ENCODE measurements at places on chromosomes 5 and 9.

DNA sequence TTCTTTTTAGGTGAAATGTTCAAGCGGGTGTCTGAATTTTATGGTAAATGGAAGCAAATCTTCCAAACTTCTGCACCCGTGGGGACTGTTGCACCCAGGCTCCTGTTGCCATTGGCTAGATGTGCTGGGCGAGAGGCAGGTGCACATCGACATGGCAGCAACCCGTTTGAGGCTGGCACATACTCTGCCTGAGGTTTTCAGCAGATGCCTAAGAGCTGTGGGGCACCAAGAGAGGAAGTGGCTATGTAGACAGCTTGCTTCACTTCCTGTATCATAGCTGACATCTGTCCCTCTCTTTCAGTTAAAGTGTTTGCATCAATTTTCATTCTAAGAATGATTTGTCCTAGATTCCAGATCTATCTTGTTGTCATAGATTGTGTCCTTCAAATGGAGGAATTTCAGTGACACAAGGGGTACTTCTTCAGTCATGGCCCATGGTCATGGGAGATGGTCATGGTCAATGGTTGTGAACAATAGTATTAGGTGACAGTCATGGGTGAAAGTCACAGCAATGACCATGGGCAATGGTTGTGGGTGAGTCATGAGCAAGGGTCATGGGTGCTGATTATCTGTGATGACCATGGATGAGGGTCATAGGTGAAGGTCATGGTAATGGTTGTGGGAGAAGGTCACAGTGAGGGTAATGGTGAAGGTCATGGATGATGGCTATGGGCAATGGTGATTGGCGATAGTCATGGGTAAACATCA, 115.1 kb upstream of the IRX4 start:
- DNase-seq: no peak

- DNase-seq: no peak
Observed at GRCh38 chr5:55134053-55134722, 25.8 kb upstream of the GPX8 start.

GRCh38 chr5:129857116-129857515, 47.1 kb upstream of the CHSY3 start:
- DNase-seq: no peak

DNA sequence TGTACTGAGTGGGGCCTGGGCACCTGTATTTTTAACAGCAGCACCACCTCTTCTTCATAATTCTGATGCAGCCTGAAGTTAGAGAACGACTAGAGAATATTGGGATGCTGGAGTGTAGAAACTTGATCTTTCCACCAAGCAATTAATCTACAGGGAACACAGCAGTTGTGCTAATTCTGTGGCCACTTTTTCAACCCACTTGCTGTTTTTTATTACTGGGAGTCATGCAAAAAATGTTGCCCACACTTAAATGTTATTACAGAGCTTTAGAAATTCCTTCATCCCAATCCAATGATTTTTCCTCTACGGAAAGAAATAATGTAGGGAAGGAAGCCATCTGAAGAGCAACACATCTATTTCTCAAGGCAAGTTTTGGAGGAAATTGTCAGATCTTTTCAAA, 190.9 kb upstream of the TUT7 start:
- DNase-seq: no peak

GRCh38 chr5:14039063-14039462, 94.6 kb upstream of the DNAH5 start:
- DNase-seq: no peak

GRCh38 chr5:1133510-1134201, 21.8 kb upstream of the SLC12A7 start:
- DNase-seq: no peak

GRCh38 chr9:128921881-128922763, 1.3 kb downstream of the PHYHD1 start:
- DNase-seq: no peak

DNA sequence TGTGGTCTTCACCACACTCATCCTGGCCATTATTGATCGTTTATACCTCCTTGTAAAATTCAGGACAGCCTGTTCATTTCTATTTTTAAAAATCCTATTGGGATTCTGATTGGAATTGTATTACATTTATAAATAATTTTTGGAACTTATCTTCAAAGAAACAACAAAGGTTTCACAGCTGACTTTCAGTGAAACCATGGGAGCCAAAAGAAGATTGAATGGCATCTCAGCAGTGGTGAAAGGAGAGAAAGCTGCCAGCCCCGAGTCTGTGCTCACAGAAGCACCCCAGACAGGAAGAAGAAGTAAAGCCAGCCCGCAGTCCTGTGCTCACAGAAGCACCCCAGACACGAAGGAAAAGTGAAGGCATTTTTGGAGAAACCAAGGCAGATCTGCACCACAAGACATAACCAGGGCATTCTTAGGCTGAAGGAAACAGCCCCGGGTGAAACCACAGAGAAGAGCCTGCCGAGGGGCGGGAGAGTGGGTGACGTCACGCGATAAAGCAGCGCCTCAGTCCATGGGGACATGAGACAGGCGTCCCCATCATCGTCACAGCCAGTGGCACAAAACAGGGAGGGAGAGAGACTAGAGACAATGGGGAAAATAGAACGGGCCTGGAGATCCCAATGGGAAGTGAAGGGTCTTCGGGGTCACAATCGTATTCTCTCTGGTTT, 42.5 kb upstream of the SLC9A3 start:
- no peak for DNase-seq

GRCh38 chr9:79707589-79707988, 135.8 kb downstream of the TLE4 start:
- no peak for DNase-seq

DNA sequence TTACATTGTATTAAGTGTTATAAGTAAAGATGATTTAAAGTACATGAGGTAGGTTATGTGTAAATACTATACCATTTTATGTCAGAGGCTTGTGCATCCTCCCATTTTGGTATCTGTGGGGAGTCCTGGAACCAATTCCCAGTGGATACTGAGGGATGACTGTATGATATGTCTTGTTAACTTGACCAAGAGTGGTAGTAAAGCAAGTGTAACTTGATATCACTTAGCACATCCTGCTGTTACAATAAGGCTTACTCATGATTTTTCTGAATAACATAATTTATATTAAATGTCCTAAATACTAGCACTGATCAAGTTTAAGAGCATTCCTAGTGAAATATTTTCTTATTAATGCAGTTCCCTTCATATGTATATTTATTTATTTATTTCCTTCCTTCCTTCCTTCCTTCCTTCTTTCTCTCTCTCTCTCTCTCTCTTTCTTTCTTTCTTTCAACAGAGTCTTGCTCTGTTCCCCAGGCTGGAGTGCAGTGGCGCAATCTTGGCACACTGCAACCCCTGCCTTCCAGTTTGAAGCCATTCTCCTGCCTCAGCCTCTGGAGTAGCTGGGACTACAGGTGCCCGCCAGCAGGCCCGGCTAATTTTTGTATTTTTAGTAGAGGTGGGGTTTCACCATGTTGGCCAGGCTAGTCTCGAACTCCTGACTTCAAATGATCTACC, 7.5 kb downstream of the NDFIP1 start:
- DNase-seq: no peak

DNA sequence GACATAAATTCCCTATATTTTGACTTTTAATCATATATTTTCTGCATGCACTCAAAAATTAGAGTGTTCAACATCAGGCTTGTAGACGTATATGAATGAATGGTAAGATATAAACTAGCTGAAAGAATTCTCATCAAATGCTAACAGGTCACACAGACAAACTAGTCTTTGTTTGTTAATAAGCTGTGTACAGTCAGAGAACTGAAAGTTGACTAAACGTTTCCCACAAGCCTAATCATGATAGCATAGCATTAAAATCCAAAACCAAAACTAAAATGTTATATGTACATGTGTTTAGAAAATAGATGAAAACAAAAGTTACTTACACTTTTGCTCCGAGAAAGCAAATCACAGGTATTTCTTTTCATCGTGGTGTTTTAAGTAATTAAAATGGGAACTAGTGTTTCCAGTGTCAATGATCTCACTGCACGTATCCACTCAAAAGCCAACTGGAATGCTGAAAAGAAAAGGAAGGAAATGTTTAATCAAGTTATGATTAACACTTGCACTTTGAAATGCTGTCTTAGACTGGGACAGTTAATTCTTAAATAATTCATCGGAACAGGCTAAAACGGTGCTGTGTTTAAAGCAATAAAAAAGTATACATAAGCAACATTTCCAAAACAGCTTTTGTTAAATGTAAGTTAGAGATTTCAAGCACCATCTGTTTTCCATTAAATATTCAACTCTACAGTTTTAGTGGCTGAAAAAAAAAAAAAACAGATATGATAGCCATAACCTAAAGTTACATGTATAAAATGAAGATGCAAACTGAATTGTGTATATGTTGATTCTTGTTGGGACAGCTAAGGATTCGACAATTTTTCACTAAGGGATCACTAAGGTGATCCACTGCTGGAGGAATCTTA, 291.9 kb upstream of the PDE4D start:
- DNase-seq: no peak

GRCh38 chr5:168776070-168776469, 196.9 kb upstream of the PANK3 start:
- no peak for DNase-seq

- DNase-seq: no peak
Observed at GRCh38 chr5:133081036-133081435, 29.2 kb downstream of the HSPA4 start.

DNA sequence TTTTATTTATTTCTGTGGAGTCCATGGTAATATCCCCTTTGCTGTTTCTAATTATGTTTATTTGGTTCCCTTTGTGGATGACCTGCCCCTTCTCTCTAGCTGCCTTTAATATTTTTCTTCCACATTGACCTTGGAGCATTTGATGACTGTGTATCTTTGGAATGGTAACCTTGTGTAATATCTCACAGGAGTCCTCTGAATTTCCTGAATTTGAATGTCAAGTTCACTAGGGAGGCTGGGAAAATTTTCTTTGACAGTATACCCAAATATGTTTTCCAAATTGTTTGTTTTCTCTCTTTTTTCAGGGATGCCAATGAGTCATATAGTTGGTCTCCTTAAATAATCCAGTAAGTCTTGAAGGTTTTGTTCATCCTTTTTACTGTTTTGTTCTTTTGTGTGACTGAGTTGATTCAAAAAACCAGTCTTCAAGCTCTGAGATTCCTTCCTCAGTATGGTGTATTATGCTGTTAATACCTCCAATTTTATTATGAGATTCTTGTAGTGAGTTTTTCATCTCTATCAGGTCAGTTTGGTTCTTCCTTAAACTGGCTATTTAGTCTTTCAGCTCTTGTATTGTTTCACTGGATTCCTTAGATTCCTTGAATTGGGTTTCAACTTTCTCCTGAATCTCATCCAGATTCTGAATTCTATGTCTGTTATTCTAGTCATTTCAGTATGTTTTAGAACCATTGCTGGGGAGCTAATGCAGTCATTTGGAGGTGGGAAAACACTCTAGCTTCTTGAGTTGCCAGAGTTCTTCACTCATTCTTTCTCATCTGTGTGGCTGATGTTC, 349.0 kb upstream of the TARS1 start:
- no peak for DNase-seq

- DNase-seq: no peak
Observed at GRCh38 chr5:142032747-142033631, 20.2 kb upstream of the GNPDA1 start.

DNA sequence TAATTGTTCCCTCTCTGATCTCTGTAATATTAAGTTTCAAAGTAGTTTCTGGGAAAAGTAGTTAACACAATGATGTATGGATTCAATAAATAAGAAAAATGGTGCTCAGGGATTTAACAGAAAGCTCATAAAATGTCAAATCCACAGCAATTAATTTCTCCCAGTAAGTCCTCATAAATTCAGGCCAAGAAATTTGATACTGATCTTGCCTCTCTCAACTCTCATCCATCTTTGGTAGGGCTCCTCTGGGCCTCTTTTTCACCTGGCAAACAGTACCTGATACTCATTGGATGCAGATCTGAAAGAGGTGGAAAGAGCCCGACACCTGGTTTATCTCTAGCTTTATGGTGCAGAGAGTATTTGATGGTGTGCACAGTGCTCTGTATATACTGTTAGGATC, 106.1 kb downstream of the STK32A start:
- DNase-seq: no peak

GRCh38 chr5:180470966-180471582, 23.1 kb upstream of the CNOT6 start:
- peak; percentile 23 for DNase-seq

- DNase-seq: no peak
Observed at GRCh38 chr9:88303721-88304451, 84.4 kb upstream of the SPIN1 start.

DNA sequence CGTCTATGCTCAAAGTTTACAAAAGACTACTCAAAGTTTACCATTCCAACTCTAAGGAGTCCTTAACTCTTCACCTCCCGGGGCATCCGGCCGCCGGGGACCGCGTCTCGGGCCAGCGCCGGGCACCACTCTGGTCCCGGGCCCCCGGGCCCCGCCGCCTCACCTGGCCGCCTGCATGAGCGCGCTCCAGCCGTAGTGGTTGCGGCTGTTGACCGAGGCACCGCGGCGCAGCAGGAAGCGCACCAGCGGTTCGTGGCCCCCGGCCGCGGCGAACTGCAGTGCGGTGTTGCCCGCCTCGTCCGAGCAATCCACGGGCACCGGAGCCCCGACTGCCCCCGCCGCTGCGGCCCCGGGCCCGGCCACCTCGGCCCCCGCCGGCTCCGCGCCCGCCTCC, 388 bp downstream of the ANKS6 start:
- no peak for DNase-seq

GRCh38 chr5:107289030-107289714, 381.6 kb downstream of the EFNA5 start:
- DNase-seq: no peak

GRCh38 chr9:69326261-69326660, 1.2 kb downstream of the ENTREP1 start:
- no peak for DNase-seq

DNA sequence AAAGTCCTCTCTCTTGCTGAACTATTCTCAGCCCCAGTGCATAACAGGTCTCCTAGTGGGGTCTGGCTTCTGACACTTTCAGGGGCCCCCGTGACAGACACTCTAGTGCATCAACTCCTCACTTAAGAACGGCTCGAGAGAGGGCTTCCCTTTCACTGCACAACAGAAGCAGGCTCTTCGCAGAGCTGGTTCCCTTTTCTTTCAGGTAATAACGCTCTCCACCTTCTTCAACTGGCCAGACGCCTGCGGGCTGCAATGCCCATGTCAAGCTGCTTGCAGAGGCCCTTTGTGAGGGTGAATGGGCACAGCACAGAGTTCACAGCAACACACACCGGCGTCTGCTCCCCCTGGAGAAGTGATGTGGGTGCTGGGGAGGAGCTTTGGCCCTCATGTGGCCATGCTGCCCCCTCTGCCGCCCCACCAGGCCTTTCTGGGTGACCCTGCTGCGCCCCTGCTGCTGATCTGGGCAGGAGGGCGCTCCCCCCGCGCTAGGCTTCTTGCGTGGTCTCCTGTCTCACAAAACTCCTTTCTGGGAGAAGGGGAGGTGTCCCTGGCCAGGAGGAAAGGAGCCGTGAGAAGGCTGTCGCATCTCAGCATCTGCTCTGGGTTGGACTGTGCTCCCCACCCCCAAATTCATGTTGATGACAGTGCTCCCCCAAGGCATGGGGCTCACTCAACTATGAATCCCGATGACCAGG, 2.4 kb downstream of the MRPL36 start:
- DNase-seq: no peak

- DNase-seq: no peak
Observed at GRCh38 chr5:30607301-30607894, 586.1 kb upstream of the CDH6 start.

GRCh38 chr9:20321423-20322082, 300.7 kb downstream of the MLLT3 start:
- DNase-seq: no peak

All from stimulated activated CD8-positive, alpha-beta memory T cell treated with anti-CD3 and anti-CD28 coated beads, Interleukin-7, amount 100 ng/mL, for 1 hour (primary cell).